HCT116 (cell line): ENCODE measurements at places on chromosomes 13 and 19.

- DNase-seq = no peak
These were observed 2.1 kb downstream of the CSNK1G2 start for GRCh38 chr19:1942934-1943555.

- DNase-seq = no peak
These were observed 140.1 kb downstream of the RGCC start for GRCh38 chr13:41597348-41598041.

DNA sequence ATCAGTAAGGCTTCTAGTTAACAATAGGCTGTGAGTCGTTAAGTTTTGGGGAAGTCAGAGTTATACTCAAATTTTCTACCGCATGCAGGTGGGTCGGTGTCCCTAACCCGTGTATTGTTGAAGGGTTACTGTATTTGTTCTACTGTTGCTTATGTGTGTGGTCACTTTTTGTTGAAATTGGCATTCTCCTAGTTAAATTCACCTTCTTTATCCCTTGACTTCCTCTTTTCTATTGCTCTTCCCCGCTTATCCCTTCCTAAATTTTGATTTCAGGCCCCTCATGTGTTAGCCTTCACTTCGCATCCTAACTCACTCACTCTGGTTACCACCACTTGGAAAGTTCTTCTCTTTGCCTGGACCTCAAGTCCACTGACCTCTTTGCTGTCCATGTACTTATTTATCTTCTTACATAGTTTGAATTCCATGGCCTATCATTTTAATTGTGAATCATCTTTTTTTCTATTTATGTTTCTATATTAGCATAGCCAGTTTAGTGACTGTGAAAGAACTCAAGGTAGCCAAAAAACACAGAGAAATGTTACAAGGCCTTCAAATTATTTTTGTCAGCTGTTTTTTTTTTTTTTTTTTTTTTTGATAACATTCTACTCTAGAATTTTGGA is 52.9 kb downstream of the NDFIP2 start:
- no peak for DNase-seq

DNA sequence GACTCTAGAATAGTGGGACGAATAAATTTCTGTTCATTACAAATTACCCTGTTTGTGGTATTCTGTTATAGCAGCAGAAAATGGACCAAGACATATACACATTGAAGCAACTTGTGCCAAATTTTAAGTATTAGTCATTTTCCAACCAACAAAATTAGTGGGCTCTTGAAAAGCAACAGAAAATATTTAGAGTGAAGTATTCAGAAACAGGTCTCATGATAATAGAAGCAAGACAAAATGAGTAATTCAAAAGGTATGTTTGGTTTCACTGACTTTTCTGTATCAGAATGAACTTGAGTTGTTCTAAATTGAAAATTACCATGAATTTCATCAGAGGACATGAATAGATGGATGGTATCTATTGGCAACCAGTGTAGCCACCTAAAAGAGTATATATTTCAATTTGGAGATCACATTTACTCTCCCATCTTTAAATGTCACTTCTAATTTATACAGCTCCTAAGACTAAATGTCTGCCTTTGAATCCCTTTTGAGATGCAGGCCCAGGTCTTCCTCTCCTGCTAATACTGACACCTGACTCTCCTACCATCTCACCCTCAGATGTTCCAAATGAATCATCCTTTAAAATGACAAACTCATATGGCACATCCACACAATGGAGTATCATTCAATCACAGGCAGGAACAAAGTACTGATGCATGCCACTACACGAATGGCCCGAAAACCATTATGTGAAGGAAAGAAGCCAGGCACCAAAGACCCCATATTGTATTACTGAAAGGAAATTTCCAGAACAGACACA is 40.7 kb upstream of the DOCK9 start:
- no peak for DNase-seq

- DNase-seq = no peak
These were observed 16.5 kb downstream of the NFIX start for GRCh38 chr19:13011653-13012389.

- DNase-seq = no peak
These were observed 836.2 kb downstream of the DACH1 start for GRCh38 chr13:71030784-71031183.

GRCh38 chr19:46868025-46868802 is 7.4 kb downstream of the ARHGAP35 start:
- no peak for DNase-seq

- peak; percentile 15 for DNase-seq
These were observed 36.3 kb downstream of the COL4A2 start for GRCh38 chr13:110343241-110343865.

DNA sequence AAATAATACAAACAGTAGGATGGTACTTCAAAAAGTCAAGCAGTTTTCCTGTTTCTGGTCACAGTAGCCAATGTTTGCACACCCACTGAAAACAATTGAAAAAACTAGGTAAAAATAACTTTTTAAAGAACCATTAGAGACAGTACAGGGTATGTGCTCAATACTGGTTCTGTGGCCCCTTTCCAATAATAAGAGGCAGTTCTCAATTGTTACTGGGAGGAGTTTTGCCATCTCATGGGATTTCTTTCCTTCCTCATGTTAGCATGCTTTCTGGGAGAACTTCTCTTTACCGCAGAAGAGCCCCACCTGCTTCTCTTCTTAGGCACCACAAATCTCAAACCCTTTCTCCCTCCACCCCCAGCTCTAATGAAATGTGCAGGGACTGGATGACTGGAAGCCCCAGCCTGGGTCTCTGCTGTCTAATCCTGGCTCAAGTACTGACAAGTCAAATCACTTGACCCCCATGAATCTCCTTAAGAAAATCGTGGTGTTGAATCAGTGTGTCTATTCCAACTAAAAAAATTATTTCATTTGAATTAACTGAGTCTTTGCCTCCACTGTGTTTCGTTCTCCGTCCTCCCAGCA is 14.6 kb downstream of the METTL21C start:
- no peak for DNase-seq

DNA sequence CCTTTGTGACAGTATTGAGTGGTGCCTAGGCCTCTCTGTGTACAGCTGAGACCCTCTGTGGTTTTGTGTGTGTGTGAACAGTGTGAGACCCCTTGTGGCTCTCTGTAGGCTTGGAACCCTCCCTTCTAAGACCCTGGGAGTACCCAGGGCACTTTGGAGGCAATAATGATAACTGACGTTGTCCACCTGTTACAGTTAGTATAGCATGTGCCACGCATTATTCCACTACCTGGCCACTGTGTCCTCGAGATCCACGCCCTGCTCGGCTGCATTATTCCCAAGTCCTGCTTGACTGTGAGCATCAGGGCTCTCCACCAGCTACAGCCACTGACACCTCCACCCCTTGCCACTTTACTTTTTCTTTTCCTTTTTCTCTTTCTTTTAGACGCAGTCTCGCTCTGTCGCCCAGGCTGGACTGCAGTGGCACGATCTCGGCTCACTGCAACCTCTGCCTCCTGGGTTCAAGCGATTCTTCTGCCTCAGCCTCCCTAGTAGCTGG is 2.0 kb downstream of the GRAMD1A start:
- no peak for DNase-seq

DNA sequence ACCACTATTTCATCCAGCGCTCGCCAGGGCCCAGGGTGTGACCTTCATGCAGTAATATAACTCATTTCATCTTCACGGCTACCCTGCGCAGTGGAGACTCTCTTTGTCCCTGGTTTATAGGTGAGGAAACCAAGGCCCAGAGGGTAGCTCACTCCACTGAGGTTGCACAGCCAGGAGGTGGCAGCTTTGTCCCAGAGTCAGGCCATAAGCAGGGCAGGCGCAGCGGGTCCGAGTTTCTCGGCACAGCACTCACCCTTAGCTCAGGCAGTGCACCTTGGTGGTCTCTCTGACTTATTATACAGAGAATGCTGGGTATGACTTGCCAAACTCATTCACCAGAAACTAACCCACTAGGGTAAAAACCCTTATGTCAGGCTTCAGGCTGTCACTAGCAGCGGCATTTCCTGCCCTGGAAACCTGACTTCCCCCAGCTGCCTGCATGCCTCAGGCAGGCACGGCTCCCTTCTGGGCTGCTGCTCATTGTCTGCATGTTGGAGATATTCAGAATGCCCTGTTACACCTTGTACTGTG is 24.5 kb downstream of the PPP5C start:
- DNase-seq = no peak

DNA sequence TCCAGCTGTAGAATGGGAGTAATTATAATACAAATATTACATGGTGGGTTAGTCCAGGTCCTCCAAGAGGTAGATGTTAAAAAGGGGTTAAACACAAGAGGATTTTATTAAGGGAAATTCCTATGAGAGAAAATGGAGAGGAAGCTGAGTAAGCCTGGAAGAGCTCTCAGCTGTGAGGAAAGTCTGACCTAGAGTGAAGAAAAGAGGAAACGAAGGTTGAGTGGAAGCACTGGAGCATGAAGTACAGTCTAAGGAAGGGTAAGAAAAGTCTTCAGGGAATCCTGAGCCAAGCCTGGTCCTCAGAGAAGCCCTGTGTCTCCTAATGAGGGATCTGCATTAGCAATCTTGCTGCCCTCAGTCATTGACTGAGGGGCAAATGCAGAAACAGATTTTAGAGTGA is 506.2 kb downstream of the GPC5 start:
- DNase-seq = no peak

GRCh38 chr13:20566468-20566897 is 474 bp upstream of the IFT88 start:
- peak; percentile 48 for DNase-seq

GRCh38 chr19:34075661-34076091 is 96.6 kb upstream of the LSM14A start:
- no peak for DNase-seq

- DNase-seq = no peak
These were observed 163.1 kb upstream of the MIR17HG start for GRCh38 chr13:91184244-91184926.

DNA sequence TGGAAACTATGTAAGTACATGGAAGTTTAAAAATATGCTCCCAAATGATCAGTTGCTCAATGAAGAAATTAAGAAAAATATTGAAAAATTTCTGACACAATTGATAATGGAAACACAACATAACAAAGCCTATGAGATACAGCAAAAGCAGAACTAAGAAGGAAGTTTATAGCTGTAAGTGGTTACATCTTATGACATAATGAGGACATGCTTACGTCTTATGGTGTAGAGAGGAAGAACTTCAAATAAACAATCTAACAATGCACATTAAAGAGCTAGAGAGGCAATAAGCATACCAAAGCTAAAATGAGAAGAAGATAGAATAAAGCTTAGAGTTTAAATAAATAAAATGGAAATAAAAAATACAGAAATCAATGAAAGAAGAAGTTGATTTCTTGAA is 50.0 kb upstream of the CEACAM21 start:
- DNase-seq = no peak

DNA sequence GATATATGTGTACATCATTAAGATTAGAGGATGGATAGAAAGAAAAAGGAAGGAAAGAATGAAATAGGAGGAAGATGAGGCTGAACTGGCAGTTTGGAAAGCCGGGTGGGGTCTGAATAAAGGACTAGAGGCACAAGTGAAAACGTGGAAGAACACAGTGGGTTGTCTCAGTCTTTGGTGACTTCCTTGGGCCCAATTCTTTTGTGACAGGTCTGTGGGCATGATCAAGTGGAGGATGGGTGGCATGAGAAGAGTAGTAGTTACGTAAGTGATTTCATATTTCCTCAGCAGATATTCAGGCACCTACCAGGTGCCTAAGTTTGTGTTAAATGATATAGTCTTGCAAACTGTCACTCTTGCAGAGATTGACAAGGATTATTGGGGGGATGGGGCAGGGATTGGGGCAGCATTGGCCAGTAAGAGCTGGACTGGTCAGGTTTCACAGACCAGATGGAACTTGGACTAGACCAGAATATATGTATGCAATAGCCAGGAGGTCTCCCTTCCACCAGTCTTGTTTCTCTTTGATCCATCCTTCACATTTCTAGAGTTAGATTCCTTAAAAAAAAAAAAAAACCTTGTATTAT is 2.7 kb downstream of the TPP2 start:
- DNase-seq = no peak

DNA sequence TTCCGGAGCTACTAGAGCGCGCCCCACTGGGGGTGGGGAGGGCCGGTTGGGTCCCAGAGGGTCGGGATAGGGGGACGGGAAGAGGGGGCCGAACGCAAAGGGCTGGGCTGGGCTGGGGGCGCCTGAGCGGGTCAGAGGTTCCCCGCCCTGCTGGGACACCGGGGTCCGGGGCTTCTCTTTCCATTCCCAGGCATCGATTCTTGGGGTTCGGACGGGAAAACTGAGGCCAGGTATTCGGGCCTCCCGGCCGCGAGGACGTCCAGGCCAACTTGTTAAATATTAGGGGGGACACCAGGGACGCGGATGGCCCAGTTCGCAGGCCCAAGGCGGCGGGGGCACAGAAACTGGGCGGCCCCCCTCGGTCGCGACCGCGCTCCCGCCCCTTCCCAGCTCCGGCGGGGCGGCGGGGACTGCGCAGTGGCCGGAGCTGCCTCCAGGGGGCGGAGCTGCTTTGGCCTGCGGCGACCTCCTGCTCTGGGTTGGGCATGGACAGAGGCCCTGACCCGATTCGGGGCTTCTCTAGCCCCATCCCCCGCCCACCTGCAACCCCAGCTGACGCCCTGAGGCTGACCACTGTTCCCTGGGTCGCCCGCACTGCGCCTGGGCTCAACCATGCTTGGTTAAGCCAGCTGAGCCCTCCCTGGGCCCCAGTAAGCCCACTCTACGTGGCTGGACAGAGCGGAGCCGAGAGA is 1.2 kb upstream of the KLF16 start:
- no peak for DNase-seq

- no peak for DNase-seq
These were observed 124.2 kb upstream of the SERP2 start for GRCh38 chr13:44249431-44249836.

GRCh38 chr19:14056069-14056666 is 5.7 kb downstream of the PALM3 start:
- DNase-seq = no peak

DNA sequence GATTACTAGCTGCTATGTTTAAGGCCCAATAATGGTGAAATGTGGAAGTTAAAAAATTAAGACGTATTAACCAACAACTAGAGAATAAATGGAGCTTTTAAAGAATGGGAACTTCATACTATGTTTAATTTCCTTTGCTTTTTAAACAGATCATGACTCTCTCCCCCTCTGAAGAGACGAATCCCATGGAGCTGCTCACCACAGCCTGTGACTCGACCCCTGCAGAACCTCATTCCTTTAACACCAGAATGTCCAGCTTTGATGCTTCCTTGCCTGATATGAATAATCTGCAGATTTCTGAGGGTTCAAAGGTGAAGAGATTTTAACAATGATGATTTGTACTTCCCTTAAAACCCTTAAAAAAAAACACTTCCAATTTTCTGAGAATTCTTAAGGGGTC is 53.0 kb downstream of the ZAR1L start:
- no peak for DNase-seq

GRCh38 chr19:42662712-42663111 is 68.0 kb upstream of the CEACAM8 start:
- DNase-seq = peak; percentile 1

GRCh38 chr19:39104186-39104596 is 20.0 kb downstream of the ACP7 start:
- no peak for DNase-seq

DNA sequence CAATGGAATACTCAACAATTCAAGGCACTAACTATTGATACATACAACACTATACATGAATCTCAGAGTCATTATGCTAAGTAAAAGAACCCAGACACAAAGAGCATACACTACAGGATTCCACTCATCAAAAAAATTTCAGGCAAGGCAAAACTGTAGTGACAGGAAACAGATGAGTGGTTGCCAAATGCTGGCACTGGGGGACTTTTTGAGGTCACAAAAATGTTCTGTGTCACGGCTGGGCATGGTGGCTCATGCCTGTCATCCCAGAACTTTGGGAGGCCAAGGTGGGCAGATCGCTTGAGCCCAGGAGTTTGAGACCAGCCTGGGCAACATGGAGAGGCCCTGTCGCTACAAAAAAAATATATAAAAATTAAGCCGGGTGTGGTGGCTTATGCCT is 129.4 kb downstream of the KL start:
- DNase-seq = no peak
